ENCODE measurements at places on chromosomes 7 and 10.

DNA sequence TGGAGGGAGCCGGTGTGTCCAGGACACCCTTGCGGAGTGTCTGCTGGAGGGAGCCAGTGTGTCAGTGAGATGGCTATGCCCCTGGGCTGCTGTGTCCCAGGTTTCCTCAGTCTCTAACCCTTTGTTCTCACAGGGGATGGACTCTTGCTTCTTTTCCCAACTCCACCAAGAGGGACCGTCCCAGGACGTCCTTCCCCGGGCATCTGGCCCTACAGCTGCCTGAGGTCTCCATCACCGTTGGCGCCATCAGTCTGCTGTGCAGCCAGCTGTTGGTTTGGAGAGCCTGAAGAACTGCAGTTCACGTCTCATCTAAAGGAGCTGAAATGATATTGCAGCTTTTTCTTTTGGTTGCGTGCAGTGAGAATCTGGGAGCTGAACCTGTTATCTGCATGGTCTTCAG lies 136.2 kb downstream of the VIPR2 start:
- DNase-seq: no peak

GRCh38 chr10:53135897-53136253 lies 363.3 kb upstream of the MBL2 start:
- DNase-seq: no peak

- DNase-seq: no peak
Measured at GRCh38 chr7:29443552-29443951, 120.1 kb upstream of the PRR15 start.

DNA sequence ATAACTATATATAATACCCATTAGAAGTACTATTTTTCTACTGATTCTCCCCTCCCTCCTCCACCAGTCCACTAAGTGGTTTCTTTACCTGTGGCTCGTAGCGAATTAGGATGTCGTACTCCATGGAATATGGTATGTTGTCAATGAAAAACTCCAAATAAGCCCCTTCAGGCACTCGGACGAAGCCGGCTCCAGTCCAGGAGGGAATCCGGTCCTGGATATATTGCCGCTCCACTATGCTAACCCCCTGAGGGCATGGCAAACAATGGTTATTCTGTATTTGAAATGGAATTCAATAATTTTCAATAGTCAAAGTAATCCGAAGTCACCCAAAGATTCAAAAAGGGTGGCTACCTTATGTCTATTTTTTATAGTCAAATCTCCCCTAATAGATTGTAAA lies 40.1 kb downstream of the LAMB1 start:
- DNase-seq: no peak

GRCh38 chr10:43383204-43383971 lies 12.0 kb downstream of the FXYD4 start:
- DNase-seq: no peak

DNA sequence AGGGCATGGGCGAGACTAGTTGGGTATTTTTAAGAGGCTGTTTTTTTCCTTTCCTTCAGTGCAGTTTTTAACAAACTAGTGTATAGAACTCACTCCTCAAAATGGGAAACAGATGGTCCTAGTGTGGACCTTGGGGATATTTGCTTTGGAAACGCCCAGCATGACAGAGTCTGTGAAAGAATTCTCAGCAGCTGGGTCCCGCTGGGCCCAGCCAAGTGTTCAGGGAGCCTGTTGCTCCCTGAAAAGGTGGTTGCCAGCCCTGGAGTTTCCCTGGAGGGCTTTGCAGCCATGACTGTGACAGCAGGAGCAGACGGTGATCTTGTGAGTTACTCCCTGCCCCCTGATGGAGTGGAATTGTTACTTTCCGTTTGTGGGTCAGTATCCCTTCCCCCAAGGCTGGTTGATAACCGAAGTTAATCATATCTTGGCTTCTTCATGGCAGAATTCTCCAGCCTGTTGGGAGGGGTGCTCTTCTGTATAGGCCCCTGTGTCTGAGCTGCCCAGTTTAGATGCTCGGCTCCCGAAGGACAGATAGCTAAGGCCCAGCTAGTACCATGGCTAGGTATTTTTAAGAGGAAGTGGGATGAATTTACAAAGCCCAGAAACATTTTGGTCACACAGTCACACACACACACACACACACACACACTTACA lies 278.6 kb upstream of the HABP2 start:
- DNase-seq: peak; percentile 9

DNA sequence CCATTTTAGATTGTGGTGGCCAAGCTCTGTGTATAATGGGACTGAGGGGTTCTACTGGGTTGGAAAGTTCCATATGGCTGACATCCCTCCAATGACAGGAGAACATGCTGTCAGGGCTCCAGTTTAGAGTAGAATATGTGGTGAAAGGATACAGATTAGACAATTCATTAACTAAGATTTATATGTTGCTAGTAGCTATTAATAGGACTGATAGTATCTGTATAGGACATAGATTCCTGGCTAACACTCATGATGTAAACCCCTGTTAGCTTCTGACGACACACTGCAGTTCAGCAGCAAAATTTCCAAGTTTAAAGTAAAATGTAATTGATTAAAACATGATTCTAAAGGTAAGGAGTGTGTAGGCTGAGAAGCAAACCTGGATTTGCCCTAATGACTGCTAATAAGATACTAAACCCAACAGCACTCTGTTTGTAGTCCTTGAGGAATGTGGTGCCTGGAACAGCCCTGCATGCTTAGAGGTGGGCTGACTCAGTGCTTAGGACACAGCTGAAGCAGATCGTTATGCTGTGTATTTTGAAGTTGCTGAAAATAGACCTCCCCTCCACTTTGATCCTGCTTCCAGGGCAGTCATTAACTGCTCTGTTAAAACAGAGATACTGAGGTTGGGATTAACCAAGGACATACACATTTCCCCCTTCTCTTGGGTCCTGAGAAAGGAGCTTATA lies 1129.6 kb downstream of the SORCS3 start:
- no peak for DNase-seq

- DNase-seq: no peak
Measured at GRCh38 chr10:70905071-70906021, 17.0 kb upstream of the PCBD1 start.

- DNase-seq: no peak
Measured at GRCh38 chr7:22856416-22856815, 33.8 kb upstream of the TOMM7 start.

DNA sequence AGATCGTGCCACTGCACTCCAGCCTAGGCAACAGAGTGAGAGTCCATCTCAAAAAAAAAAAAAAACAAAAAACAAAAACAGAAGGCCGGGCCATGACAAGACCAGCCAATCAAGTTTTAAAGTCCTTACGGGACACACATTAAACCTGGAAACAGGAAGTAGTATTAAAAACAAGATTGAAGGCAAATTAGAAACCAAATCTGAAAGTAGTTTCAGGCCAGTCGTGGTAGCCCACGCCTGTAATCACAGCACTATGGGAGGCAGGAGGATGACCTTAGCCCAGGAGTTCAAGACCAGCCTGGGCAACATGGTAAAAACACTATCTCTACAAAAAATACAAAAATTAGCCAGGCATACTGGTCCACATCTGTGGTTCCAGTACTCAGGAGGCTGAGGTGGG lies 18.1 kb downstream of the PSAP start:
- peak; percentile 81 for DNase-seq

DNA sequence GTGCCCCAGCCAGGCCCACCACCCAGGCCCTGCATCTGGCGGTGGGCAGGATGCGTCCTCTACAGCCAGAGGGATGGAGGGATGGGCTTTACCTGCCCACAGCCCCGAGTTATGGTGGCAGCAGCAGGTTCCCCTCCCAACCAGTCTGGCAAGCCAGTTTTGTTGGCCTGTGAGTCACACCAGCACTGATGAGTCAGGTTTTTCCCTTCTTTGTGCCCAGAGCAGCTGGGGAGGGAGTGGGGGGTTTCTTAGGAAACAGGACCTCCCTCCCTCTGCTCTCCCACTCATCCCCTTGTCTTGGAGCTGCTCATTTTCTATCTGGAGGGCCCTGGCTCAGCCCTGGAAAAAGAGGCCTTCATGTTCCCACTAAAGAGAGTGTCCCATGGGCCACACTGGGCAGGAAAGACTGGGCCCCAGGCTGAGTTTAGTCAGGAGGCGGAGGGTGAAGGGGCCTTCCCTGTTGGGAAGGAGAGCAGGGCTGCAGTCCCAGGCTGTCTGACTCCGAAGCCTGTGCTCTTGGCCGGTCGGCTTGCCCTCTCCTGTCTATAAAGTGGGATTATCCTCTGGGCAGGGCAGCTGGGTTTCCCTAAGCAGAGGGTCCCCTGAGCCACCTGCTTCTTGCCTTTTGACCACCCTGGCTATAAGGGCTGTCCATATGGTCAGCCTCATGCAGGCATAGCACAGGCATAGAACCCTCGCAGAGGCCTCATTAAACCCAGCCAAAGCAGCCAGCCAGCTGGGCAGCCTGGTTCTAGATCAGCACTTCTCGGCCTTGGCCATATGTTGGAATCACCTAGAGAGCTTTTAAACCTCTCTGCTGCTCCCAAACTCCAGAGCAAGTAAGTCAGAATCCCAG lies 30.2 kb upstream of the ANKRD2 start:
- peak; percentile 80 for DNase-seq

DNA sequence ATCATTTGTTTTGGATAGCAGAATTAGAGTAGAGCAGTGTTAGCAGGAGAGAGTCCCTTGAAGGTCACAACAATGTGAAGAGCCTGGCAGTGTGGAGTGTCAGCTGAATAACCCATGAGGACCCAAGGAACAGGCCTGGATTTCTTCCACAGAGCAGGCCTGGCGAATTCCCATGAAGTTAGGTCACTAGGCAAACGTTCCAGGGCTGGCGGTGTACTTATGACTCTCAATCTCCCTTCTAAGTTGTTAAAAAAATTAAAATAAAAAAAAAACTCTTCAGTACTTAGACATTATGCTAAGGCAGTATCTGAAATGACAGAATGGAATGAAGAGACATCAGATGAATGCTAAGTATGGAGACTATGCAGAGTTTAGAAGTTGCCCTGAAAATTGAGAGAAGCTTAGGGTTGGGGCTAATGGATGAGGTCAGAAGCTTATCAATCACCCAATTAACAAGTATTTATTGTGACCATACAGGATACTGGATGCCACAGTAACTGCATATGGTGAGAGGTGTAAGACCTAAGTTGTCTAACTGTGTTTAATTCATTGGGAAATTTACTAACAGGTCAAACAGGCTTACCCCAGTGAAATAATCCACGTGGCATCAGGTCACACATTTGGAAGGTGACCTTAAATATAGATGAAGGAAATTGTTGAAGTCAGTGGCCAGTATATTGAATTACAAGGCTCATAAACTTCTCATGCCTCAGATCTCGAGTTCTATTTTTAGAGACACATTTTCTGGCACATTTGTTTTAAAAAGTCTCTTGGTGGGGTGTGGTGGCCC lies 126.2 kb upstream of the NRP1 start:
- no peak for DNase-seq

DNA sequence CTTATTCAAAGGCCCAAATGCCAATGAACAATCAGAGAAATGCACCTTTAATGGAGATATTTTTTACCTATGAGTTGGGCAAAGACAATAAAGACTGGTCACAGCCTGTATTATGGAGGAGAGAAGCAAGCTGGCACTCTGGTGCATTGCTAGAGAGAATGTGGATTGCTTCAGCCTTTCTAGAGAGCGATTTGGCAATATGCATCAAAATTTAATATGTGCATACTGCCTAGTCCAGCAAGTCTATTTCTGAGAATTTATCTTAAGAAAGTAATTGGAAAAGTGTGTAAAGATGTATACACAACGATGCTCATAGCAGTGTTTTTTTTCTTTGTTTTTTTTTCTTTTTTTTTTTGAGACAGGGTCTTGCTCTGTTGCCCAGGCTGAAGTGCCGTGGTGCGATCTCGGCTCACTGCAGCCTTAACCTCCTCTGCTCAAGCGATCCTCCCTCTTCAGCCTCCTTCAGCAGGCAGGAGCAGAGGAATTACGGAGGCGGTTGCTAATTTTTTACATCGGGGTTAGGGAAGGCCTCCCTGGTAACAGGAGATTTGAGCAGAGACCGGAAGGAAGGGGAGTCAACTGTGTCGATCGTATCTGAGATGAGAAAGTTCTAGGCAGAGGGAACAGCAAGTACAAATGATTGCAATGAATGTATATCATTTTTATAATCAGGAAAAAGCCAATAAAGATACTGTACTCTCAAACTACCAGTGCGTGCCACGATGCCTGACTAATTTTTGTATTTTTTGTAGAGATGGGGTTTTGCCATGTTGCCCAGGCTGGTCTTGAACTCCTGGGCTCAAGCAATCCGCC lies 16.4 kb downstream of the KIAA1549 start:
- no peak for DNase-seq

DNA sequence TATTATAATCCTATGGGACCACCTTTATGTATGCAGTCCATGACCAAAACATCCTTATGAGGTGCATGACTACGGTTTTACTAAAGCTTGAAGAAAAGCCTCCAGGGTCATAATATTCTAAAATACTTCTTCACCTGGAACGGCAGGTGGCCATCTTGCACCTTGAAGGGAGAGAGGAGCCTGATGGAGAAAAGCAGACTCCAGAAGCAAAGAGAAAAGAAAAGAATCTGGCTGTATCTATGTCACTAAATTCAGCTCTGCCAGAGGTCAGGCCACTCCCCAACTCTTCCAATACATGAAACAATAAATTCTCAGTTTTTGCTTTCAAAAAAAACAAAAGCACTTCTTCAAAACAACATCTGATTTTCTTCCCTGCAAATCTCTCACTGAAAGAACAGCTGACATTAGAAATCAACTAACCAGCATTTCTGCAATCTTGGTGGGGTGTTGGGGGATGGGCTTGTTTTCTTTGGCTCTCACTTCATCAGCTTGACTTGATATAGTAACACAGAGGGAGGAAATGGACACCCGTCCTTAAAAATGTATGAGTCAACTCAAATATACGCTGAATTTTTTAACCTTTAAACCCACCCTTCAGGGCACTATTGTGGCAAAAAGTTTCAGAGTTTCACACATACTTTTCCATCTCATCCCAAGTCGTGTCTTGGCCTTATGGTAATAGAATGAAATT lies 21.7 kb downstream of the HIBADH start:
- no peak for DNase-seq

- DNase-seq: no peak
Measured at GRCh38 chr7:83794829-83795228, 145.9 kb upstream of the SEMA3E start.

- peak; percentile 72 for DNase-seq
Measured at GRCh38 chr10:133379152-133379800, at the start of gene PAOX. TSS of gene PAOX (plus strand) at chr10:133379262. CDS start at chr10:133379317, 55 bp downstream.

DNA sequence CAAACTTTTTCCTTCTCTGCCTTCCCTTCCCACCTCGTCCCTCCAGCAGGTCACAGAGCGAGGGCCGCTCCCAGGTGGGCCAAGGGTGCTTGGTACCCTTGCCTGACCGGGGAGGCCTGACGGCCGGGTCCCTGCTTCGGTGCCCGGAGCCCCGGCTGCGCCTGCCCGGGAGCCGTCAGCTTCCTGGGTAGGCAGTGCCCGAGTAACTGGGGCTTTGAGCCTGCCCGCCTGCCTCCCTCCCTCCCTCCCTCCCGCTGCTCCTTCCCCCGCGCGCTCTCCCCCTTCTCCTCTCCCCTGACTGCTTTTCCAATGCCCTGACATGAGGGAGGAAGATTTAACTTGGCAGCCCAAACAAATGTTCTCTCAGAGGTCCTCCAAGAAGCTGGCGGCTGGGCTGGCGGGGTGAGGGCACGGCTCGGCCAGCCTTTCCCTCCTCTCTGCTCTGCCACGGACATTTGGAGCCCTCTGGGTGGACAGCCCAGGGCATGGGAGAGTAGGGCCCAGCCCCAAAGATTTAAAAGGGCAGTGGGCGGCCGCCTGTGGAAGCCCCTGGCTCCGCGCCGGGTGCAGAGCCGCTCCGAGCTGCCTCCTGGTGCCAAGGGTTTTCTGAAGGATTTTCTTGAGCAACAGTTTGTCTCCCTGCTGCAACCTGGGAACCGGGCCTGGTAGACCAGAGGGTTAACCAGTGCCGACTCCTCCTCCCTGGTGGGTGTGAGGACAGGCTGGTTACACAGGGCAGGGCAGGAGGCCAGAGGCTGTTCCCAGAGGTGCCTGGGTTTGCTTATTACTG lies 2.0 kb downstream of the ZMIZ1 start:
- peak; percentile 83 for DNase-seq

GRCh38 chr7:117493460-117493859 lies 13.6 kb downstream of the CFTR start:
- DNase-seq: no peak

Data from suppressor macrophage treated with lipopolysaccharide for 4 hours (primary cell).